ENCODE measurements at places on chromosomes 7 and 10.

- DNase-seq = no peak
These were observed 55.0 kb downstream of the LRRC4 start for GRCh38 chr7:127976056-127976737.

- no peak for DNase-seq
These were observed at the start of gene AGK for GRCh38 chr7:141551094-141551781. Gene AGK (plus strand): TSS chr7:141551410. CDS start chr7:141555467, 4,057 bp downstream.

- no peak for DNase-seq
These were observed 54.5 kb downstream of the COL1A2 start for GRCh38 chr7:94449151-94449725.

- no peak for DNase-seq
These were observed 176.3 kb upstream of the SLC26A5 start for GRCh38 chr7:103622274-103622673.

- no peak for DNase-seq
These were observed 188.0 kb downstream of the FRMD4A start for GRCh38 chr10:14142606-14143250.

DNA sequence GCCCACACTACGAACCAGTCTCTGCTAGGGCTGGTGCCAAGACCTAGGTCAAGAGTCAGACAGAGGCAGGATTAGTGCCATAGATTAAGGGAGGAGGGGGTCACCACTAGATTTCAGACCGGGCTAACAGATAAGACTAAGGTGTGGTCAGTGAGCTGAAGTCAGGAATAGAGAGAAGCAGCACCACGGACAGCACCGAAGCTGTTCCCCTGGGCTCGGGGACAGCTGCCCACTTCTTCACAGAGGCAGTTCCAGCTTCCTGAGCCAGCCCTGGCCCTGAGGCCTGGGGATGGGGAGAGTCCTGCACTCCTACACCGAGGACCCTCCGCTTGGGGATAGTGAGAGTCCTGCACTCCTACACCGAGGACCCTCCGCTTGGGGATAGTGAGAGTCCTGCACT, 11.2 kb upstream of the JAKMIP3 start:
- DNase-seq = no peak

All from AG04449 (cell line).